Activated CD8-positive, alpha-beta memory T cell treated with anti-CD3 and anti-CD28 coated beads, Interleukin-2, amount 10 ng/mL, durations not matched to agents 7 days and 5 days (primary cell): ENCODE measurements at places on chromosomes 5 and 9. TPM values are rescaled to one million over a fixed set of nuclear protein-coding genes. Genes with fewer than 3 reads are reported as not detected.

The RANBP17 gene
- not detected for total RNA-seq

The PCYOX1L gene
- total RNA-seq = 32.1 TPM

- H3K4me3 ChIP-seq = no peak overlapping the region
Measured at GRCh38 chr5:165014439-165014838, 1509.0 kb downstream of the MAT2B start.

- no peak for DNase-seq
- H3K4me1 ChIP-seq = no peaks in the 10 kb centered on the region
- no peak overlapping the region for H3K4me3 ChIP-seq
Measured at GRCh38 chr5:96503501-96504236, 70.6 kb upstream of the PCSK1 start.

DNA sequence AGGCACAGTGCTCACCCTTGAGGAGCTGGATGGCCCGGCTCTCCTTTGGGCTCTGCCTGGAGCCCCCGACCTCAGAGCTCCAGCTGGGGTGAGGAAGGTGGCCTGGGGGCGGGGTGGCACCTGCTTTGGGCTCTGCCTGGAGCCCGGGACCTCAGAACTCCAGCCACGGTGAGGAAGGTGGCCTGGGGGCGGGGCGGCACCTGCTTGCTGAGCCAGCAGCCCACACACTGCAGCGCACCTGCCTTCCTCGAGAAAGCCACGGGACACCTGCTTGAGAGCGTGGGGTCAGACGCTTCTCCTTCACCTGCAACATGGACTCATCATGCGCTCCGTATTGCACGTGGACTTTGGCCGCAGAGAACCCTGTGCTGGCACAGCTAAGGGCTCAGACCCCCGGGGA is 51.8 kb downstream of the IRX2 start:
- no peaks in the 10 kb centered on the region for H3K4me1 ChIP-seq
- H3K36me3 ChIP-seq = no peaks in the 10 kb centered on the region
- H3K27me3 ChIP-seq = no peaks in the 10 kb centered on the region
- no peak for DNase-seq
- no peak overlapping the region for H3K4me3 ChIP-seq

DNA sequence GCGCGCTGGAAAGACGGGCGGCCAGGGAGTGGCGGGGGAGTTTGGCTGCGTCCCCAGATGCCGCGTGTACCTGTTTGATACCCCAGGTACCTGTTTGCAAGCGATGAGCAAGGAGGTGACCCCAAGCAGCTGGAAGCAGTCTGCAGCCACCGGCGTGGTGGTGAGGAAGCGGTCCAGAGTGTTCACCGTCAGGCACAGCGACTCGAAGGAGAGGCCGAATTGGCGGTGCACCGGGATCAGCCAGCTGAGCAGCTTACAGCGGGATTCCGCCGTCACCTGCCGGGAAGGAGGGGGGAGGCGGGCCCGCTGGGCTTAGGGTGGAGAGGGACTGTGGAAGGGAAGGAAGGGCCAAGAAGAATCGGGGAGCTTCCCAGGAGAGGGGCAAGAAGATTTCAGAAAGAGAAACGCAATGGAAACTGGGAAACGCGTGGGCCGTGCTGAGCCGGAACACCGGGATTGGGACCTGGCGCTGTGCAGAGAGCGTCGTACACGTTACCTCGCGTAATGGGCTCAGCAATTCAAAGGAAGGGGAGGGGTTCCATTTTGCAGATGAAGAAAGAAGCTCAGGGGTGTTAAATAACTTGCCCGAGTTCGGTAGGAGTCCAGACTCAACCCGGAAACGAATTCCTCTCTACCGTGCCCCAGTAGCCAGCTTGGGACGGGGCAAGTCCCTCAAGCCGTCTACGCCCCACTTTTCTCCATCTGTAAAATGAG is 980 bp downstream of the CCNO start:
- peaks cover 36% of the 10 kb centered on the region for H3K4me1 ChIP-seq
- peaks cover 79% of the 10 kb centered on the region for H3K27me3 ChIP-seq
- DNase-seq = no peak
- H3K36me3 ChIP-seq = peaks cover 1% of the 10 kb centered on the region

- peaks cover 3% of the 10 kb centered on the region for H3K4me1 ChIP-seq
- H3K4me3 ChIP-seq = no peak overlapping the region
- H3K27ac ChIP-seq = no peak overlapping the region
Measured at GRCh38 chr9:135085830-135086546, 1.5 kb upstream of the OLFM1 start.

DNA sequence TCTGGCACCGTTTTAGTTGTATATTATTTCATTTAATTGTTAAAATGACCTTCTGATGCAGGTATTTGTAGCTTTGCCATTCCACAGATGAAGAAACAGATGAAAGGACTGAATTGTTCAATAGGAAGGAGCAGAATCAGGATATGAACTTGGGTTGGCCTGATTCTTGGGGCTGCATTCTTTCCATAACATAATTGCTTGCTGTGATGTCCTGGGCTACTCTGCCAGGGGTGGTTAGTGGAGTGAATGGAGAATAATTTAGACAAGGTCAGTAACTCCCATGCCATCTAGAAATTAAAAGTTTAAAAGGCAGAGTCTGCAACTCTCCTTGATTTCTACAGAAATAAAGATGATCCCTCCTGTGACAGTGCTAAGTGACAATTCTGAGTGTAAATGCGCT is 15.9 kb downstream of the TLR4 start:
- H3K27ac ChIP-seq = no peak overlapping the region
- H3K27me3 ChIP-seq = peaks cover 28% of the 10 kb centered on the region
- H3K4me3 ChIP-seq = no peak overlapping the region
- DNase-seq = no peak
- H3K4me1 ChIP-seq = peaks cover 14% of the 10 kb centered on the region
